ENCODE measurements at places on chromosomes 12 and 14.
A peak's percentile ranks its signal among the peaks of the same experiment; 100 is the strongest.

GRCh38 chr14:104048758-104049507 lies 36.6 kb upstream of the ASPG start:
- H3K4me3 ChIP-seq = no peak overlapping the region
- no peak overlapping the region for H3K27ac ChIP-seq
- no peak for DNase-seq
- H3K4me1 ChIP-seq = no peaks in the 10 kb centered on the region

- H3K27ac ChIP-seq = no peak overlapping the region
- H3K4me1 ChIP-seq = no peaks in the 10 kb centered on the region
- no peaks in the 10 kb centered on the region for H3K27me3 ChIP-seq
These were observed 16.2 kb downstream of the NCKAP5L start for GRCh38 chr12:49811961-49812401.

DNA sequence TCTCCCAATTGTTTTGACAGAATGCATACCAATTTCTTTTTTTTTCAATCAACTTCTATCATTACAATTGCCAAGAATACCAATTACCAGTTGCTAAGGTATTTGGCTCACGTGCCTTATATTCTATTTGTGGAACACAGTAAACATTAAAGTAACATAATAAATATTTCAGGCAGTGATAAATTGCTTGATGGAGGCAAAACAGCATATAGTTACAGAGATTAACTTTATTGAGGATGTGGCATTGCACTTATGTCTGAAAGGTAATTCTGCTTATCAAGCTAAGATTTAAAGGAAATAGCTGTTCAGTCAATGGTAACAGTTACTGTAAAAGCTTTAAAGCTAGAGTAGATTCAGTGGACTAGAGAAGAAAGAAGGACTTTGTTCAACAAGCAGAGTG lies 1107.8 kb downstream of the FSCB start:
- no peak for DNase-seq
- H3K4me1 ChIP-seq = no peaks in the 10 kb centered on the region
- H3K4me3 ChIP-seq = no peak overlapping the region
- H3K36me3 ChIP-seq = no peaks in the 10 kb centered on the region

DNA sequence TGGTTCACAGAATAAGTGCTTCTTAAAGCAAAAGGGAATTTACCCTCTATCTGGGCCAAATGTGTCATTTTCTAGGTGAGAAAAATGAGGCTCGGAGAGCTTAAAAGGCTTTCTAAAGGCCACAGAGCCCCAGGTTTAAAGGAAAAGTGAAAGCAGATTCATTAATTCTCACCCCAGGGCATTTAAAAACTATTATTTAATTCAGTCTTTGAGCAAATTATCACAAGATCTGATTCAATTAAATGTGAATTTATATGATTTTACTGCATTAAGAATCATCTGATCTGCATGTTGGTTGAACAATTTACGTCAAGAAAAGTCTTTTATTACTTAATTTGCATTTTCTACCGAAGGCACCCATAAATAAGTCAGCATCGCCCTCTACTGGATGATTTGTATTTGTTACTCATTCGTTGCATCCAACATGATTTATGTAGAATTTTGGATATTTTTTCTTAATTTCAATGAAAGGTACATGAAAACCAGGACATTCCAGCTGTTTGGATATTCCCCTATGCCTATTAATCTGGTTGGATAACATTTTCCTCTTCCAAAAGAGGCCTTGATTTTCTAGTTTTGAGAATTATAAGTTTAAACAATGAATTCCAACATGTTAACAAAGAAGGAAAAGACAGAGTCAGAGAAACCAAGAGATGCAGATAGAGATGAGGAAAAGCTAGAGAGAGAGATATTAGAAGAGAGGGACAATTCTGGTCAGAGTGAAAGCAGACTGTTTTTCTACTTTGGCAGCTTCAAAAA lies 19.1 kb upstream of the DHRS7 start:
- peak overlapping the region; percentile 85 for H3K27ac ChIP-seq
- H3K4me3 ChIP-seq = peak overlapping the region; percentile 58
- peaks cover 17% of the 10 kb centered on the region for H3K4me1 ChIP-seq
- DNase-seq = no peak
- no peaks in the 10 kb centered on the region for H3K27me3 ChIP-seq

GRCh38 chr12:65511134-65511834 lies 232.8 kb downstream of the MSRB3 start:
- no peak for DNase-seq
- H3K27me3 ChIP-seq = no peaks in the 10 kb centered on the region
- H3K4me1 ChIP-seq = no peaks in the 10 kb centered on the region

GRCh38 chr12:4296751-4297150 lies 23.2 kb downstream of the CCND2 start:
- peak overlapping the region; percentile 66 for H3K27ac ChIP-seq
- H3K36me3 ChIP-seq = peaks cover 86% of the 10 kb centered on the region
- no peaks in the 10 kb centered on the region for H3K27me3 ChIP-seq
- no peak overlapping the region for H3K4me3 ChIP-seq

DNA sequence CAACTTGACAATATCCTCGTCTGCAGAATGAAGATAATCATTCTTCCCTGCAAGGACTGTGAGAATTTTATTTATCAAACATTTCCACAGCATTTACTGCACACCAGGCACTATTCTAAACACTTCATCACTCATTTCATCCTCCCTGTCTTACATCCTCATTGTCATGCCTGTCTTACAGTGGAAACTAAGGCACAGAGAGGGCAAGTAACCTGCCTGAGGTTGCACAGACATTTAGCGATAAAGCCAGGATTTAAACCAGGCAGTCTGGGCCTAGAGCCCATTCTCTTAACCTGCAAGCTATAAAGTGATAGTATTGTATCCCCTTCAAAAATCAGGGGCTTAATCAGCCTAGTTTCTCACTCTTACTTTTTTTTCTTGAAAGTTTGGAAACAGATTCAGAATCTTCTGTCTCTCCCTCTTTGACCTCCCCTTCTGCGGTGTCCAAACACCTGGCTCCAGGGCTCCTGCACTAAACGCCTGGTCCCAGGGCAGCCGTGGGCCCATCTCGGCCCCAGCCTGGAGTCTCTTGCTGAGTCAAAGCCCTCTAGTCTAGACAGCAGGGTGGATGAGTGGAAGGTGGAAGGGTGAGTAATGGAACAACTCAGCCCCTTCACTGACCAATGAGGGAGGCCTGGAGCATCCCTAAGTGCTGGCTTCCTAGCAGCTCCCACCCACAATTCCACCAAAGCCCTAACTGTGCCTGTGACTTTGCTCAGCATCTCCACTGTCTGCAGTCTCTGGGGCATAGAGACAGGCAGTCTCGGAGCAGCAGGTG lies 12.5 kb downstream of the ISM2 start:
- H3K27me3 ChIP-seq = no peaks in the 10 kb centered on the region
- H3K4me3 ChIP-seq = no peak overlapping the region
- no peak for DNase-seq

All from activated CD4-positive, alpha-beta memory T cell treated with anti-CD3 and anti-CD28 coated beads for 36 hours (primary cell).